ENCODE measurements at places on chromosomes 6 and 20.

DNA sequence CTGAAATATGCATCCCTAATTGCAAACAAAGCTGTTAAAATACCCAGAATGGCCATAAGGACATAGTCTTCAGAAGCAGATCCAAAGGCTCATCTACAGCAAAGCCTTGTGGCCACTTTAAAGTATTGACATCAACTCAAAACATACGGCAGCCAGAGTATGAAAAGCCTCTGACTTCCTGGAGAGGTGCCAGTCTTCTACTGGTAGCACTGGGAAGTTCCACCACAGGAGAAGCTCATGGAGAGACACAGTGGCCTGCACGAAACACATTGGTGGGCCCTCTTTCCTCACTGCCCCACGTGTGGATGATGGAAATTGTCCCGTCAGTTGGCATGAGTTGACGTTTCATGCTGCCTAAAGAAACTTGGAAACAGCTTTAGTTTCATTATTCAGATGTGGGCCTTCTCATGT lies 202.6 kb upstream of the HEY2 start:
- DNase-seq, result no peak

- no peak for DNase-seq
These were observed 462.9 kb downstream of the PREX1 start for GRCh38 chr20:48364688-48365421.

DNA sequence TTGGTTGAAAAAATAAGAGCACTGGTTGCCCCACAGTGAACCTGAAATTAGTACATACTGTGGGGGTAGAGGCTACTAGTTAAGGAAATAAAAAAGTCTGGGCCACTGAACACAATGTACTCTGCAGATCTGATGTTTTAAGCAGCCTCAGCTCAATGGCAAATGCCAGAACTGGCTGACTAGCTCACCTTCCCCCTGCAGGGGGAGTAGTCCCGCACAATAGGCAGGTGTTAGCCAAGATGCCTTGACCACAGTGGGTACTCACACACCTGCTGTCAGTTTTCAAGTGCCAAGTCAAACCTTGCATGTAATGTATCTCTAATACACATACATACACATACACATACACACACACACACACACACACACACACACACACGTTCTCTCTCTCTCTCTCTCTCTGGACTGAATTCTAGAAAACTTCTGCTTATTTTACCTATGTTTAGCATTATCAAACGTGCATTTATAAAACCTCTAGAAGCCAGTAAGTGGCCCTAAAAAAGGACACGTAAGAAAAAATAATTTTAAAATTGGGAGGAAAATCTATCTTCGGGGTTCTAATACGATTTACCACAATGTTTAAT lies 36.1 kb downstream of the GMDS start:
- DNase-seq, result no peak

- no peak for DNase-seq
These were observed 31.7 kb downstream of the GSTA3 start for GRCh38 chr6:52877786-52878185.

GRCh38 chr20:31781945-31782344 lies 37.2 kb upstream of the MYLK2 start:
- no peak for DNase-seq

GRCh38 chr20:19887556-19888268 lies 129.4 kb upstream of the NAA20 start:
- DNase-seq, result no peak

DNA sequence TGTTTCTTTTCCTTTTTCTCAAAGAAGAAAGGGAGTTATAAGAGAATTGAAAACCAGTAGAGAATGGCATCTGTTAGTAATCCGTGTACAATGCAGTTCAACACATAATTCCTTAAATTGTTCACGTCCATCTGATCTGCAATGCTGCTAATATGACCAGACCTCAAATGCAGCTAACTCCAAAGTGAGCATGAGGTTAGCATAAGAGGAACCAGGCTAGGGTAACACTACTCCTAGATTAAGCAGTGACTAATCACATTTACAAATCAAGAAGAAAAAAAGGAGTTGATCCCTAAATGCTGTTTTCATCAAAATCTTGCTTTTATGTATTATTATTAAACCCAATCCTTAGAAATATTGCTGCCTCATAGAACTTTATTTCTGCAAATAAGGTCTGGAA lies 432.7 kb upstream of the ARID1B start:
- no peak for DNase-seq

DNA sequence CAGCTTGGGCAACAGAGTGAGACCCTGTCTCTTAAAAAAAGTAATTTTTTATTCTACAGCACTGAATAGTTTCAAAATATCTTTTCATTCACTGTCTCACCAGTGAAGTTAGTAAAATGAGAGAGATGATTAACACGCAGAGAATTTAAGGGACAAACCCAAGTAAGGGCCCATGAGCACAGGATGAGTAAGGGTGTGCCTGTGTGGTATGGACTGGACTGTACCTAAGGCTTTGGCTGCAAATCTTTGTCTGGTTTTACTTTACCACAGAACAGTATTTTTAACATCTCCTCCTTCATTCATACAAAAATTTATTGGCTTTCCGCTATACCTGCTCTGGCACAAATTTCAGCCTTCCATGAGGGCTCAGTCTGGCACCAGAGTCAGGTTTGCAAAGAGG lies 433.3 kb downstream of the UTRN start:
- DNase-seq, result no peak

GRCh38 chr6:34207695-34208443 lies 28.8 kb upstream of the HMGA1 start:
- DNase-seq, result no peak

DNA sequence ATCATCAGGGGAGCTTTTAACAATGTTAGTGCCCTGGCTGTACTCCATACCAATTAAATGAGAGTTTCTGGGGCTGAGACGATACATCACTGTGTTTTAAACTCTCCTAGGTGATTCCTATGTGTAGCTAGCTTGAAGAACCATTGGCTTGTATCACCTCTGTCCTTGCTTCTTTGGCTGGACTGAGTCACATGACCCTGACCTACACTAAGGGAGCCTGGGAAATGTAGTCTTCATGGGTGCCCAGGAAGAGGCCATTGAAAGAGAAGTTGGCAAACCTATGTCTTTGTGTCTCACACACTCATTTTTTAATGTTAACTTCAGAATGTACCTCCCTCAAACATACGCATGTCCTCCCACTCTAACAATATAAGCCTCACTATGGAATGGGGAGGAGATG lies 506.6 kb downstream of the DHX35 start:
- DNase-seq, result no peak

- DNase-seq, result no peak
These were observed 50.7 kb upstream of the BHLHE23 start for GRCh38 chr20:63057171-63058117.

GRCh38 chr6:148947621-148948444 lies 201.0 kb downstream of the UST start:
- DNase-seq, result peak; percentile 49

- peak; percentile 66 for DNase-seq
These were observed at the start of gene GRM1 for GRCh38 chr6:146028851-146029572. GRM1 (plus strand) TSS chr6:146029062; CDS start chr6:146029518, 456 bp downstream.

- DNase-seq, result no peak
These were observed 18.0 kb downstream of the JARID2 start for GRCh38 chr6:15263780-15264374.

DNA sequence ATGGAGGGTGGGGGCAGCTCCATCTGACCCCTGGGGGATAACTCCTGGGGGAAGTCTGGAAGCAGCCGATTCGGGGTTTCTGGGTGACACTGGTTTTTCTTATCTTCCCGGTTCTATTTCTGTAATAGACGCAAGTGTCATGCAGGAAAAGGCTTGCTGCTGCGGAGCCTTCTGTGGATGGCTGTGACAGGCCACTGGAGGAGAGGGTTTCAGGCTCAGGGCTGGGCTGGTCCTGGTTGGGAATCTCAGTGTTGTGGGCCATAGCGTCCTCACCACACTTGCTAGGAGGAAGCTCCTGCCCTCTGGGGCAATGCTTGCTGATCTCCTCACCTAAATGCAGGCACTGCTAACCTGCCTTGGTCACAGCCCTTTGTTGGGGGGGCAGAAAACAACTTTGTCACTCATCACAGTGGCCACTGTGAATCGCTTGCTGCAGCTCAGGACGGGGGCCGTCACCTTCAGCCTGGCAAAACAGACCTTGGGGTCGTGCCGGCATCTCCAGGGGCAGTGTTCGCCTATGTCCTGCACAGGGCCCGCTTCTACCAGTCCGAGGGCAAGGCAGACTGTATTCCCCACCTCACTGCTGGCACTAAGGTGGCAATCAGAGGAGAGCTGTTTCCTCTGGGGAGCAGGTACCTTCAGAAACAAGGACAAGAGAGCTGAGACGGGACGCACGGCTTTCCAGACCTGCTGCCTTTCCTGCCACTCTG lies 4.4 kb upstream of the TUBB1 start:
- DNase-seq, result no peak

DNA sequence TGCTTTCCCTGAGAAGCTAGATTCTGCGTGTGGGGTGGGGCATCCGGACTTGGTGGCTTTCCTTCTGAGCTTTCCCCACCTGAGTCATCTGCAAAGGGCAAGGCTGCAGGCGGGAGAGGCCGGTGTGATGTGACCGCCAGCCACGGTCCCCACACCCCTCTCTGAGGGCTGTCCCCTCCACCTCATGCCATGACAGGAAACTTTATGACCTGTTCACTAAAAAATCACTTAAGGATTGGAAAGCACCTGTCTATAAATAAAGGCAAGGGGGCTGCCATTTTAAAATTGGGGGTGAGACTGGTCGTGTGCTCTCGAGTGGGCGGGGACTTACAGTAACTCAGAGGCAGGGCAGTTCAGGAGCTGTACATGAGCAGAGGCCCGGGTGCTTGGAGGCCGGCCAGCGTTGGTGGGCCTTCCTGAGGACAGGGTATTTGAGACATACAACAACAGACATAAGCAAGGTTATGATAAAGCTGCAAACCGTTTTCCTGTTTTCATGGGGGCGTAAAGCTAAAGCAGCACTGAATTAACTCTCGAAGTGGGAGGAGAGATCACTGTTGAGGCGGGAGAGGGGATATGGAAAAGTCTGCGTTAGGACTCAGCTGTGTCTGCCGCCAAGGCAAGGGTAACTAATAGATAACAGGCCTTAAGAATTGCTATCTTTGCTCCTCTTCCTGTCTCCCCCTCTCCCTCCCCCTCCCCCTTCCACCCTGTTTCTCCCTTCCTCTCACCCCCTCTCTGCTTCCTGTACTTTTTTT lies 16.1 kb upstream of the SERPINB1 start:
- DNase-seq, result no peak

- DNase-seq, result no peak
These were observed 194.8 kb downstream of the COL9A1 start for GRCh38 chr6:70107852-70108629.

DNA sequence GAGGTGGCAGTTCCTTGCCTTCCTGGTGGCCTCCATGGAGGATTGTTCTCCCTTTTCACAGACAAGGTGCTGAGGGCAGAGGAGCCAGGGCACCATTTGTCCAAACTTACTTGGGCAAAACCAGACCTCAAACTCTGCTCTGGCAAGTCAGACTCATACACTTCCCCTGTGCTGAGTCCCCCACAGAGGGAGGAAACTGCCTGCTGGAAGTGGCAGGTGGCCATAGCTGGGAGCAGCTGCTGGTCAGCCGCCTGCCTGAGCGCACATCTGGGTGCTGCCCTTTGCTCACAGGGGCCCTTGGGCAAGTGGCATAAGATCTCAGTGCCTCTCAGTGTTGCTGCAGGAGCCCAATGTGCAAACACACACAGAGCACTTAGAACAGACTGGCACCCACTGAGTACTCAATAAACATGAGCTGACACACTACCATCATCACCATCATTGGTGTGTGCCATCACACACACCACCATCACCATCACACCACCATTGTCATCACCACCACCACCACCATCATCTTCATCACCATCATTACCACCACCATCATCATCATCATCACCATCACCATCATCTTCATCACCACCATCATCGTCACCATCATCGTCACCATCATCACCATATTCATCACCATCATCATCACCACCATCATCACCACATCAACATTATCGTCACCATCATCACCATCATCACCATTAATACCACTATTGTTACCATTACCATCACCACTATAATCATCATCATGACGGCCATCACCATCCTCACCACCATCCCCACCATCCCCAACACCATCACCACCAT lies 17.6 kb downstream of the NOL4L start:
- DNase-seq, result no peak

- no peak for DNase-seq
These were observed 129.2 kb downstream of the FYN start for GRCh38 chr6:111743862-111744692.

DNA sequence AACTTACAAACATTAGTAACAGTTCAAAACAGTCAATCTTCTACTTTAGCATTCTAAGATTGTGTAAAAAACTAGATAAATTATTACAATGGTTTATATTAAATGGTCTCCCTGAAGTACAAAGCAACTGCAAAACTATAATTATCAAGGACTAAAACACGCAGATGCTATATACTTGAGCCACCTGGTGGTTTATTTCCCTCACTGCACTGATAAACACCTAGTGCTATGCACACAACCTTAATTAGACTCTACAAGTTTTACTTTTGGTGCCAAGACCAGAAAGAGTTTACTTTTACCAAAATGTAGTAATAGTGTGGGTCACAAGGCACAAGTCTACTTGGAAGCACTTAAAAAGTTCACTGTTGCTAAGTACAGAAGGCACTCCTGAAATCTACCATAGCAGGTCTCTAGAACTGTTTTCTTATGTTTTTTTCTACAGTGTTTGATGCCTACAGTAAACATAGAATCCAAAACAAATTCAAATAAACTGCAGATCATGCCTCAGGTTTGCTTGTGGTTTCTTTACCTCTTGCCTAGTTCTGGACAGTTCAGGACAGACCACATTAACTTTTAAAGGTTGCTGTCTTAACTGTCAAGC lies 49.2 kb downstream of the GMDS start:
- no peak for DNase-seq

Measured in C1 segment of cervical spinal cord (tissue), 14 donors.